Natural killer cell treated with Interleukin-12 subunit alpha and Interleukin-12 subunit beta and Interleukin-15 and Interleukin-18, amount 100 ng/mL, for 72 hours (primary cell): ENCODE measurements at places on chromosomes 2 and 18.

GRCh38 chr2:119155633-119156032, 2.9 kb downstream of the C1QL2 start:
- no peak for DNase-seq

- no peak for DNase-seq
These were observed at the start of gene CTAGE1 for GRCh38 chr18:22417496-22418188. CTAGE1 (minus strand) TSS chr18:22417915; CDS start chr18:22417811, 104 bp downstream.

DNA sequence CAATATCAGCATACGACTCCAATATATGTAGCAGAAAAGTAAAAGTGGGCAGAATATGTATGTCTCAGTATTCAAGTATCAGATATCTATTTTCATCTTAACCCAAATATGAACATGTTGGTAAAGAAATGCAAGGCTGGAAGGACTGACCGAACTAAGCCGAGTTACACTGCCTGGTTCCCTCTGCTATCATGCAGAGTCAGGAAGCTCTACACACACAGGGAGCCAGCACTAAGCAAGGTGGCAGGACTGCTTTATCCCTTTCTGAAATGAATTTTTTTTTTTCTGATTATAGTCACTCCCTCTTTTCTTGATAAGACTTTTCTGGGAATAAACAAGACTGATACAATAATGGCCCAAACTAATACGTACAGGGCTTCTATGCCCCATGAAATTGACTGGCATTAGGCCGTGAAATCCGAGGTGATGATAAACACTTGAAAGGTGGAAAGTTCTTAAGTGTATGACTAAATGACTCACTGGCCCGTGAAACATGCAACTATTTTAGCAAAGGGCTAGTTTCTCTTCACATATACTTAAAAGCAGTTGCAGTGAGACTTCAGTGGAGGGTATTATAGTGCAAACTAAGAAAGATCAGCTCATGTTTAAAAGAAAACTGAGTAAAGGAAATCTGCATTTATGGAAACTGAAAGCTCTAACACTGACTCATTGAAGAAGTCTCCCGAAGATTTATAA, 14.9 kb downstream of the DPP4 start:
- DNase-seq = no peak

GRCh38 chr2:153477636-153478288, 800 bp downstream of the RPRM start:
- no peak for DNase-seq

DNA sequence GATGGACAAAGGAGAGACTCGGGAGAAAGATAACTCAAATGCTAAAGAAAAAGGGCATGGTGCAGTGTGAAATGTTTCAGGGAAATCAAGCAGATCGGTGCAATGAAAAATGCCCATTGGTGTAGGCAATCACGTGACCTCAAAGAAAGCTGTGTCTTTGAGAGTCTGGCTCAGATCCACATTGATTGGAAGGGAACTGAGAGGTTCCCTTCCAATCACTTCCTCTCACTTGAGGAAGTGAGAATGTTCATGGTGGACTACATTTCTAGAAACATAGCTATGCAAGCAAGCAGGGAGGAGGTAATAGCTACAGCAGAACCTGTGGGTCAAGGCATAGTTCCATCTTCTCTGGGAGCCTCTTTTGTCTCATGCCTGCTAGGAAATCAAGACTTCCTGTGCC, 187.4 kb downstream of the LPIN1 start:
- no peak for DNase-seq

DNA sequence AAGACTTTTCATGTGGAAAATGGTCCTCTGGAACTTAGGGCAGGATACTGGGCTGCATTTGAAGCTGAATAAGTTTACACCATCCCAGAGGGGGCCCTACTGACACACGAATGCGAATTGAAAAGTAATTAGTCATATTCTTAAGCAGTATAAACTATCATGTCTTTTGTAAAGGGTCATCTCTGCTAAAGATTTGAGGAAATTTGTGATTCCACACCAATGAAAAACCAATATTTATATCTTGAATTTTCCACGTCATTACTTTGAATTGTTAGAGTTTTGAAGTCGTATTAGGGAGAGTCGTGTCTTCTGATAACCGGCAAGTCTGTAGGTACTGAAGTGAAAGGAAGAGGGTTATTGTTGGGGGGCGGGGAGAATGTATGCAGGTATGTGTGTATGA, 4.1 kb upstream of the OTX1 start:
- DNase-seq = no peak

DNA sequence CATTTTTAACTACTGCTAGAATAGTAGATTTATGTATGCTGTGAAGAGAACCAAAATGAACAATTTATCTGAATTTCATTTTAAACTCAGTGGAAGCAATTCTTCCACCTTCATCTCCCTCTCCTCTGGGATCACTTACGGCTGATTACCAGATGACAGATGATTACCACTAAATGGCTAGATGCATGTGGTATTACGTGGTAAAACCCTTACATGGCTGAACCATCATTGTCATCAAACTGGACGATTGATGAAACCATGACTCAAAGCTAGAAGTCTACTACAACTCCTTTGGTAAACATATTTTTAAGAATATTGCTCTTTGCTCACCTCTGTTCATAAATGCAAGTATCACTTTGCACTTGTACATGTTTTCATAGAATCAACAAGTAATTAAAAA, 48.5 kb upstream of the DOCK10 start:
- DNase-seq = no peak

GRCh38 chr18:61209801-61210200, 123.4 kb upstream of the CDH20 start:
- no peak for DNase-seq

DNA sequence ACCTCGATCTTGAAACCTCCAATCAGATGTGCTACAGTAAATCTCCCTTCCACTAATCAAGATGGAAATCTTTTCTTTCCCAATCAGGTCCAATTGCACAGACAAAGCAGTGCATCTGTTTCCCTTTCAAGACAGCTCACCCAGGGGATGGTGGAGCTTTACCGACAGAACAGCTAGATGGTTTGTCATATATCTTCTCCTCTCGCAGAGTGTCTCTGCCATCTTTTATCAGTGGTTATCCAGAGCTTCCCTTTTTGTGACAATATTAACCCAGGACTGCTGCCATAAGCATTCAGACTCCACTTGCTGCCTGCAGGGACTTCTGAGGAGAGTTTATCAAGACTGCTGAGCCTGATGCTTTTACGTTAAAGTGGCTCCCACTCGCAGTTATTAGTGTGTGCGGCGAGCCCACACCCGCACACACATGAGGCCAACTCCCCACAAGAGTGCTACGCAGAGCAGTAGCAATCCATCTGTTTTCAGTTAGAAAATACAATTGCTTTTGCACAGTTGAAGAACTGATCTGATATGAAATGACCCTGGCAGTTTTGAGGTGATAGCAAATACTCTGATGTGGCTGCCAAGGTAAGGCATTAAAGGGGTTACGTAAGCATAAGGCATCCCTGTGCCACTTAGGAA, 398.9 kb downstream of the NCKAP5 start:
- no peak for DNase-seq

DNA sequence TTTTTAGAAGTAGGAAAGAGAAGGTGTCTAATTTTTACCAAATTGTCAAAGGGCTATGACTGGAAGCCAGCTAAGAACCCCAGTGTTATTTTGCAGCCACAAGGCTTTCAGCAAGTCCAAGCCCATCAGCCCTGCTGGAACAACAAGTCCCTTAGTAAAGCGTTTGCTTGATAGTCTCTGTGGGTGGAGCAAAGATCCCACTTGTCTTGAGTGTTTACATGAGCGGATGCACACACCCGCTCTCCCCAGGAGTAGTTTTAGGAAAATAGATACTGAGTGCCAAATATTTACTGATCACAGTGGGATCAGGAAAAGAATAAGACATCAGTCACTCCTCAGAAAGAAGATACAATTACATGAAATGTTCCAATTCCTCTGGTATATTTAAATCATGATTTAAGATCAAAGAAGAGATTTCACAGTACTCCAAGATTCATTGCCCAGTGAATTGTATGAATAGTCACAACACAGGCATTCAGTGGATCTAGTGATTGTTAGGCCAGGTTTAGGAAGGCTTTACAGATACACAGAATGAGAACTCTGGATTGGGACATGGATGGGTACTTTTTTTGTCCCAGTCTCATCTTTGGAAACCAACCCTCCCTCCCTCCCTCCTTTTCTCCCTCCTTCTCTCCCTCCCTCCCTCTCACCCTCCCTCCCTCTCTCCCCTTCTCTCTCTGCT, 514.9 kb downstream of the PTPRM start:
- no peak for DNase-seq

- no peak for DNase-seq
These were observed 41.8 kb downstream of the KCTD18 start for GRCh38 chr2:200467806-200468681.

- DNase-seq = no peak
These were observed 56.0 kb downstream of the ROCK2 start for GRCh38 chr2:11288431-11288830.

GRCh38 chr18:8778386-8778785, 73.0 kb downstream of the MTCL1 start:
- no peak for DNase-seq

- no peak for DNase-seq
These were observed 36.1 kb downstream of the ASXL2 start for GRCh38 chr2:25842155-25842554.

- no peak for DNase-seq
These were observed 25.7 kb downstream of the DIS3L2 start for GRCh38 chr2:231987124-231987727.

GRCh38 chr2:145066151-145066661, 546.3 kb upstream of the ZEB2 start:
- no peak for DNase-seq

DNA sequence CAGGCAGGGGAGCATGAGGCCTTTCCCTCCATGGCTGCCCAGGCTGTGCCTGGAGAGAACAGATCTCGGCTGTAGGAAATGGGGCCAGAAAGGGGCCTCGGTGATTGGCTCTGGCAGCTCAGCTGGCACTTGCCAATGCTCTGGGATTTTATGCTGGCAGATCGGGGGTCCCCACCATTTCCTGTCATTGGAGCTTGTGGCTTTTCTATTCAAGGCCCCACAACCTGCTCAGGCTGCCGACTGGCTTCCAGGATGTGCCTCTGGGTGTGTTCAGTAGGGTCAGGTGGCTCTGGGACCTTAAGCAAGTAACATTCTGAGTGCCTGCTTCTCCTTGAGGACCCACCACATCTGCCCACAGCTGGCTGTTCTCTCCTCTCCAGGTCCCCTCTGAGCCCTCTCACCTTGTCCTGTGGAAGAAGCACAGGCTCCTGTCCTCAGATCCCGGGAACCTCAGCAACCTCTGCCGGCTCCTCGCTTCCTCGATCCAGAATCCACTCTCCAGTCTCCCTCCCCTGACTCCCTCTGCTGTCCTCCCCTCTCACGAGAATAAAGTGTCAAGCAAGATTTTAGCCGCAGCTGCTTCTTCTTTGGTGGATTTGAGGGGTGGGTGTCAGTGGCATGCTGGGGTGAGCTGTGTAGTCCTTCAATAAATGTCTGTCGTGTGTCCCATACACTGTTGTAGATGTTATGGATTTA, 4.2 kb downstream of the GNLY start:
- no peak for DNase-seq

DNA sequence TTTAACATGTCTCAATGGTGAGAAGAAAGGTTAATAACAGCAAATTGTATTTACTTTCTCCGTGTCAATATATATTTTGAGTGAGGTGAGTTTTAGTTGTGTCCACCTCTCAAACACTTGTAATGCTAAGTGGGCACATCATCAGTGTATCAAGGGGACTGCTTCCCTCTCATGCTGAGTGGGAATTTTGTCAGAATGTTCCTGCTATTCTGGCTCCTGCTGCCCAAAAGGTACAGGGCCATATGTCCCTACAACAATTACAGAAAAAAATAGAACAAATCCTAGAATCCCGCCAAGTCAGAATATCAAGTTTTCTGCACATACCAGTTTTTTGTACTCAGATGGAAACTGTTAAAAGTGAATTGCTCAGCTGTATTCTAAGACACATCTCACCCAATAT, 5.4 kb upstream of the CERKL start:
- DNase-seq = no peak

GRCh38 chr2:65232636-65233035, 5.0 kb downstream of the ACTR2 start:
- no peak for DNase-seq

- DNase-seq = no peak
These were observed 1.4 kb upstream of the TGOLN2 start for GRCh38 chr2:85329181-85329651.

GRCh38 chr2:131022731-131023130, 70.5 kb downstream of the FAM168B start:
- DNase-seq = no peak

GRCh38 chr18:11996190-11996754, 15.0 kb downstream of the IMPA2 start:
- DNase-seq = no peak

- DNase-seq = no peak
These were observed 49.6 kb downstream of the SPIRE1 start for GRCh38 chr18:12608301-12608700.

- DNase-seq = no peak
These were observed 30.6 kb upstream of the CHRNA1 start for GRCh38 chr2:174794851-174795374.

DNA sequence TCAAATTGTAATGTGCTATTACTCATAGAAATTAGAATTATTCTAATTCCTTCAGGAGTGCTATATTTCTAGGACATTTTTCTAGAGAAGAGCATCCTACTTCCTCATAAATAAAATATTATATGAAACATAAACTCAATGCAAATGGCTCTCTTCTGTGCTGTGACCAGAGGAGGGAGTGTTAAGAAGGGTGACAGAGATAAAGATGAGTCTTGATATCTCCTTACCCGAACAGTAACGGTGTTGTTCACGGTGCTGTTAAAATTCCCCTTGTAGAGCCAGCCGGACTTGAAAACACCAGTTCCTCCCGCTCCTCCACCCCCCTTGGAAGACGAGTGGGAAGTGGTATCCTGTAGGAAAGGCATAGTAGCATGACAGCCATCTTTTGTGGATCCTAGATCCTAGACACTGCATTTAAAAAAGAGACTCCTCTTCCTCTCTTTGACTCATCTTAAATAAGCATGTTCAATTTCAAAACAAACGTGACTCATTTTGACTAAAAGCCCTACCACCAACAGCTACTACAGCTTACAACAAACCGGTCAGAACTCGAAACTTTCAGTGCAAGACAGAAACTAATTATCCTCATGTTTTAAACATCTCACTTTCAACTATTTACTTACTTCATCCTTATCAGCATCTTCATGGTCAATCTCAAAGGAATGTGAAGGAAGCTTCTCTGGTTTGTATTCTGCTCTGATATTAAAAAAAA, 156.3 kb downstream of the DOCK10 start:
- no peak for DNase-seq

GRCh38 chr2:196961889-196962288, 35.4 kb upstream of the PGAP1 start:
- DNase-seq = no peak

DNA sequence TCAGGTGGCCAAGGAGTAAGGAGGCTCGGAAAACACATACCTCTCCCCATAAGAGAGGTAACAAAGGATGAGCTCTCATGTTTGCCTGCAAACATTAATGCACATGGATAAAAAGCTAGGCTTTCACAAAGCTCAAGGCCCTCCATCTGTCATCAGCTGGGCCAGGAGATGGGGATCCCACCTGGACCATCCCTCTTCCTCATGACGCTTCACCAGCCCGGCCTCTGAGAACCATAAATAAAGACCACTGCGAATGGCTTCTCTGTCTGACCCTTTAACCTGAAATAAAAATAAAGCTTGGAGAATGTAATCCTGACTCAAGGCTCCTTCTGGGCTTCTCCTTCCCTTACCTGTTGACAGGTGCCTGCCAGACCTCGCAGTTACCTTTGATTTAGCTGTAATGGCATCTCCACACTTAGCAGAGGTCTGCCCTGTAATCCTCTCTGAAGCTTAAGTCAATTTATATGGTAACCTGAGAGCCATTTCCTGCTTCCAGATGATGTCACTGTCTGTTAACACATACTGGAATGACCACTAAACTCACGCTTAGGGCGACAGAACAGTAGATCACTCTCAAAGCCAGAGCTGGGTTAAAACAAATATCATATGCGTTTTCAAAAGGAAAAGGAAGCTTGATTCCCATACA, 29.3 kb upstream of the FOXI3 start:
- DNase-seq = no peak
